T-helper 1 cell (primary cell): ENCODE measurements at places on chromosomes 6 and 20.

DNA sequence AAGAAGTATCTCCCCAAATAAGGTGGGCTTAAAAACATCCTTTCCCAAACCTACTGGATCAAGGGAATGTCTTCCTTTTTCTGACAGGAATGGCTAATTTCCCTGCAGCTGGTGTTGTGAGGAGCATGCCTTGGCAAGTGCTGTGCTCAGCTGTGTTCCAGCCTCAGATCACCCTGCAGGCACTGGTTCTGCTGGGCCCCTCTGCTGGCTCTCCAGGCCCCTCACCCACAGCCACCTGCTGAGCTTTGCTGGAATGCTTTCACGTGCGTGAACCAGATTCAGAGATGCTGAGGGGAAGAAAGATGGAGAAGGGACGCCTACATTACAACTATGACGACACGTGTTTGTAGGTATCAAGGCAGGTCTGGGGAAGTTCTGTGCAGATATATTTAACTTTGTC is 71.3 kb upstream of the FOXC1 start:
- no peak for DNase-seq

- DNase-seq, result no peak
Observed at GRCh38 chr6:14396826-14397517, 279.4 kb downstream of the CD83 start.

GRCh38 chr20:17108896-17109295 is 117.9 kb upstream of the PCSK2 start:
- no peak for DNase-seq

GRCh38 chr20:32205843-32206759 is 1.4 kb downstream of the PLAGL2 start:
- no peak for DNase-seq

GRCh38 chr6:29557320-29557719 is 2.2 kb downstream of the UBD start:
- no peak for DNase-seq

DNA sequence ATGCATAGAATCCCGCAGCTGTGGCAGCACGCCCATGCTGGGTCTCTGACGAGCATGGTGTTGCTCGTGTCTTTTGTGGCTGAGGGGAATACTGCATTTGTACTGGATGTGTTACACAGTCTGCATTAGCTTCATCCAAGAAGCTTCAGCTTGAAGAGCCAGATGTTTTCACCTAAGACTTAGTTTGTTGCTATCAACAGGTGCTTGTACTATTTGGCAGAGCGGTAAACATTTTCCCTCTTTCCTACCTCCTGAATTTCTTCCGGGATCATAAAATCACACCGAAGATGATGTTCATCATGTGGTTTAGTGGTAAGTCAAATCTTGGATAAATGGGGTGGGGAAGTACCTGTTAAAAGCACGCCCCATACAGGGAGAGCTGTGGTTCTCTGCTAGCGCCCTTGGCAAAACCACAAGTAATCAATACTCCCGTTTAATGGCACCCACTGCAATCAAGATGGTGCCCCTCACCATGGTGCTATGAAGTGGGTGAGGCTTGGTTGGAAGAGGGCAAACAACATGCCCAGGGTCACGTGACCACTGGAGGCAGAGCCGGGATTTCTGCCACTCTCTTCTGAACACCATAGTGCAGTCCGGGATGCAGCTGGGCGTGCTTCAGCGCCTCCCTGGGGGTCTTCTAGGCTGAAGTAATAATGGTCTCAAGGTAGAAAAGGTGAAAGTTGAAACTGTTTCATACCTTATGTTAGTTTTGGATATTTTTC is 34.4 kb downstream of the SPATA2 start:
- no peak for DNase-seq
